Activated gamma-delta T cell (primary cell): ENCODE measurements at places on chromosomes 1 and 21.

- DNase-seq: peak; percentile 41
Measured at GRCh38 chr1:44030605-44031251, 534 bp downstream of the SLC6A9 start.

DNA sequence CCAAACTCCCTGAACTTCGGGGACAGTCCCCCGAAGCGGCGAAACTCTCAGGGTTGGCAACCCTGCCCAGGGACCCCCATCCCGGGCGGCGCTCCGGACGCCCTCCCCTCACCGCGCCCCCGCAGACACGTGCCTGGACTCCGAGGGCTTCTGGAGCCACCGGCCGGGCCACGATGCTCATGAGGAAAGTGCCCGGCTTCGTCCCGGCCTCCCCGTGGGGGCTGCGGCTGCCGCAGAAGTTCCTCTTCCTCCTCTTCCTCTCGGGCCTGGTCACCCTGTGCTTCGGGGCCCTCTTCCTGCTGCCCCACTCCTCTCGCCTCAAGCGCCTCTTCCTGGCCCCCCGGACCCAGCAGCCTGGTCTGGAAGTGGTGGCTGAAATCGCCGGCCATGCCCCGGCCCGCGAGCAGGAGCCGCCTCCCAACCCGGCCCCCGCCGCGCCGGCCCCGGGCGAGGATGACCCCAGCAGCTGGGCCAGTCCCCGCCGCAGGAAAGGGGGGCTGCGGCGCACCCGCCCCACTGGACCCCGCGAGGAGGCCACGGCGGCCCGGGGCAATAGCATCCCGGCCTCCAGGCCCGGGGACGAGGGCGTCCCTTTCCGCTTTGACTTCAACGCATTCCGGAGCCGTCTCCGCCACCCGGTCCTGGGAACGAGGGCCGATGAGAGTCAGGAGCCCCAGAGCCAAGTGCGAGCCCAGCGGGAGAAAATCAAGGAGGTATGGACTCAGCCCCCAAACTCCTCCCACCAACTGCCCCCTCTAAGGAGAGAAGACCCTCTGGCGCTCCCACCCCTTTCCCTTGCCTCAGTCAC, 1.2 kb downstream of the MAN1C1 start:
- DNase-seq: no peak

DNA sequence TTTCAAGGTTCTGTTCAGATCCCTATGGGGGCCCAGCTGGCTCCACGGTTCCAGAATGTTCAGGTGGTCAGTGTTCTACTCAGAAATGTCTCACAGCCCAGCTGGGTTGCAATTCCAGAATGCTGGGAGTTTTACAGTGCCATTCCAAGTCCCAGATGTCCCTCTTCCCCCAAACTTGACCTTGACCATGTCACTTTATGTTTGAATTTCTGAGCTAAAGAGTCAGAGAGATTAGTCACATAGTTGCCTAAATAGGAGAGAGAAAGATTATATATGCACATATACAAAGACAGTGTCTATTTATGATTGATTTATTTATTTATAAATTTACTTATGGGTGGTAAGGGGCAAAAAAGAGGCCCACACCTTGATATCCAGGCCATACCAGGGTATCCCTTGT, 2.5 kb downstream of the GPR3 start:
- DNase-seq: no peak

- no peak for DNase-seq
Measured at GRCh38 chr1:68600049-68600661, 103.3 kb upstream of the DEPDC1 start.

DNA sequence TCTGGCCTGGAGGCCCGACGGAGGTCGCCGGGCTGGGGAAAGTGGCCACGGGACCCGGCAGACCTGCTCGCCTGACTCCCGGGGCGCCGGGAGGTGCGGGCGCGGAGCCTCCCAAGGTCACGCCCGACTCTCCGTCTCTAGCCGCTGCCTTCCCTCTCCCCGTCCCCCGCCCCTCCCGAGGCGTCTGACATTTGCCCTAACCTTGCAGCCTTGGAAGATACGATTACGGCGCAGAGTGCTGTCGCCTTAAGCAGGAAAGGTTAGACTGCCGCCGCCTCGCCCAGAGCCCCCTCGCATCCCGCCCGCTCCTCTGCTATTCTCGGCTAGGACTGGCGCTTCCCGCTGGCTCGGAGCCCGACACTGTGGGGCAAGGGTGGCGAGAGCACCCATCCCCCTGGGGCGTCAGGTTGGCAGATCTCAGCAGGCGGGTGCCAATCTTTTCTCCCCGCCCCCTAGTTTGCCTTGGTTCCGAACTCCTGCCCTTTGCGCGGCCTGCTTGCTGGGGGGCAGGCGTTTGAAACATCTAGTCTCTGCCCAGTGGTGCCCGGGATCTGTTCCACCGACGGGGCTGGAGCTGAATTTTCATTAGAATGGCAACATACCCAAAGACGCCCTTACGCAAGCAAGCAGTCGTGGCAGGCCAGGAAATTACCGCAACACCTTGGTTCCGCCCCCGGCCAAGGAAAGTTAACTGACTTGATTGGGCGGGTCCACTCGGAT, 835 bp downstream of the PGM1 start:
- DNase-seq: peak; percentile 52

GRCh38 chr1:85447006-85447943, 17.7 kb downstream of the DDAH1 start:
- DNase-seq: no peak

- no peak for DNase-seq
Measured at GRCh38 chr1:58982259-58982998, 198.6 kb upstream of the JUN start.

GRCh38 chr1:90835661-90836344, 118.7 kb upstream of the BARHL2 start:
- DNase-seq: no peak

GRCh38 chr1:16101623-16102022, 28.2 kb upstream of the FAM131C start:
- no peak for DNase-seq

GRCh38 chr1:242219298-242219901, 220.5 kb upstream of the MAP1LC3C start:
- no peak for DNase-seq

DNA sequence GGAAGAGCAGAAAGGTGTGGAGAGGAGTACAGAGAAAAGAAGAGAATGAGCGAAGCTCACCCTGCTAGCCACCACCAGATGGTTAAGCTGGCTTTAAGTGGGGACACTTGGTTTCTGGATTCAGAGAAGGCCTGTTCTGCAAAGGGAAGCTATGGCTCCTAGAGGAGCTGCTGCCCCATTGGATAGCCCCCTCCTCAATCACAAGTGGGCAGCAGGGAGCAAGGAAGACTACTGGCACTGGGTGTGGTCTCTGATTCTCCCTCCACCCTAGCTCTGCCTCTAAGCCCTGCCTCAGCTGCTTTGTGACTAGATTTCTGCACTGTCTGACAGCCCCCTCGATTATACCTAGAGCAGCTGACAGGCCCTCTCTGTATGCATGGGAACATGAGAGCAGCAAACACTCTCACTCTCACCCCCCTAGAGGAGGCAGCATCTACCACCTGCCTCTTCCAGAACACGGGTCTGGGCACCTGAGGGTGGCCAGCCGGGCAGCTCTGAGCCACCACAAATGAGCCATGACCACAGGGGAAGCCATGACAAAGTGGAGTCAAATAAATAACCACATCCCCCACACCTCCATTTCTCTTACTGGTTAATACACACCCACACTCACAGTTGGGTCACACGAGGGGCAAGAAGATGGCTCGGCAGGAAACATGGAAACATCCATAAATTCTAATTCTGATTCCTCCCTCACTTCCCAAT, 13.6 kb downstream of the PLEKHA6 start:
- no peak for DNase-seq

DNA sequence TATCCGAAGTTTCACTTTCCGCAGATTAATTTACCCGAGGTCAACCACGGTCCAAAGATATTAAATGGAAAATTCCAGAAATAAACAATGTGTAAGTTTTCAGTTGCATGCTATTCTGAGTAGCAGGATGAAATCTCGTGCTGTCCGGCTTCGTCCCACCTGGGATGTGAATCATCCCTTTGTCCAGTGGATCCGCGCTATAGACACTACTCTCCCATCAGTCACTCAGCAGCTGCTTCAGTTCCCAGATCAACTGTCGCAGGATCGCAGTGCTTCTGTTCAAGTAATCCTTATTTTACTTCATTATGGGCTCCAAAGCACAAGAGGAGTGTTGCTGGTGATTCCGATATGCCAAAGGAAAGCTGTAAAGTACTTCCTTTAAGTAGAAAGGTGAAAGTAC, 8.3 kb upstream of the LRP8 start:
- DNase-seq: no peak

DNA sequence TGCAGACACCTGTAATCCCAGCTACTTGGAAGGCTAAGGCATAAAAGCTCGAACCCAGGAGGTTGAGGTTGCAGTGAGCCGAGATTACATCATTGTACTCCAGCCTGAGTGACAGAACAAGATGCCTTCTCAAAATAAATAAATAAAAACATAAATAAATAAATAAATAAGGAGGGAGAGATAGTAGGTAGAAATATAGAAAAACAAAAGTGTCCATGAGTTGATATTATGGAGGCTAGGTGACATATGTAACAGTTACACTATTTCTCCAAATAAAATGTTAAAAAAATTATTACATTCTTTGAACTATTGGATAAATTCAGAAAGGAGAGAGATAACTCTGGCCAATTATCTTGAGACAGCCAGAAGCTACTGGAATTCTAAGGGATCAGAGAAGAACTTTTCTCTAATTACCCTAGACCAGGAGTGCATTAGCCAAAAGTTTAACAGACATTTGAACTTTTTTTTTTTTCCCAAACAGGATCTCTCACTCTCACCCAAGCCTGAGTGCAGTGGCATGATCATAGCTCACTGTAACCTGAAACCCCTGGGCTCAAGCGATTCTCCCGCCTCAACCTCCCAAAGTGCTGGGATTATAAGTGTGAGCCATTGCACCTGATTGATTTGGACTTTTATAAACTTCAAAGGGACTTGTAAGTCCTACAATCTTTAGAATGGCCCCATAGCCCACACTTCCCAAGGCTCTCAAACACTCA, 17.6 kb downstream of the SYNJ1 start:
- DNase-seq: no peak

- DNase-seq: no peak
Measured at GRCh38 chr1:205396967-205397616, 24.8 kb downstream of the LEMD1 start.
